Stimulated activated CD4-positive, alpha-beta T cell treated with anti-CD3 and anti-CD28 coated beads, Interleukin-1b, Interleukin-23, amount 100 ng/mL, for 4 hours (primary cell): ENCODE measurements at places on chromosomes 16 and 17.

- DNase-seq: no peak
Observed at GRCh38 chr17:81898029-81898866, 3.8 kb upstream of the NPB start.

DNA sequence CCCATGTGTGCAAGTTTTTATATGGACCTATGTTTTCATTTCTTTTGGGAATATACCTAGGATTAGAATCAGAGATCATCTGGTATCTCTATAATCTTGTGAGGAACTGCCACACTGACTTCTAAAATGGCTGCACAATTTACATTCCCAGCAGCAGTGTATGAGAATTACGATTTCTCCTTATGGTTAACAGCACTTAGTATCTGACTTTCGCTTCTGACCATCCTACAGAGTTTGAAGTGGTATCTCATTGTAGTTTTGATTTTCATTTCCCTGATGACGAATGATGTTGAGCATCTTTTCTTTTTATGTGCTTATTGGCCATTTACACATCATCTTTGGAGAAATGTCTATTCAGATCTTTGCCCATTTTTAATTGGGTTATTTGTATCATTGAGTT lies 10.0 kb downstream of the C16orf96 start:
- DNase-seq: no peak

DNA sequence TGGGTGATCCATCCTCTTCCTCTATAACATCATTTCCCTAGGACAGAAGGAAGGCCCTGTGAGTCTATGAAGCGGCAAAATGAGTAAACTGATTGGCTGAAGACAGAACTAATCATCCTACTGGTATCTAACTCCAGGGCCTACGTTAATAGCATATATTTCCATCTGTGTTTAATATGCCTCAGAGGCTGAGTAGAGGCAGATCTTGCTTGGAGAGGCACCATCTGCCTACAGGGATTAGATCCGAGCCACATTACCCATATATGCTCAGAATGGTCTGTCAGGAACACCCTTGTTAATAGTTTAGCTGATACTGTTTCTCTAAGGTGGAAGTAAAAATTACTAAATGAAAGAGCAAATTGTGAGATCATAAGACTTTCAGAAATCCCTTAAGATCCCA lies 13.2 kb upstream of the FOXJ1 start:
- no peak for DNase-seq

GRCh38 chr16:55494994-55495421 lies 13.9 kb upstream of the LPCAT2 start:
- no peak for DNase-seq

GRCh38 chr16:66129196-66129595 lies 237.3 kb upstream of the CDH5 start:
- no peak for DNase-seq
